ENCODE measurements at places on chromosomes 4 and X.
A peak's percentile ranks its signal among the peaks of the same experiment; 100 is the strongest.

GRCh38 chrX:136549226-136549625 lies 17.2 kb downstream of the VGLL1 start:
- no peak for DNase-seq

DNA sequence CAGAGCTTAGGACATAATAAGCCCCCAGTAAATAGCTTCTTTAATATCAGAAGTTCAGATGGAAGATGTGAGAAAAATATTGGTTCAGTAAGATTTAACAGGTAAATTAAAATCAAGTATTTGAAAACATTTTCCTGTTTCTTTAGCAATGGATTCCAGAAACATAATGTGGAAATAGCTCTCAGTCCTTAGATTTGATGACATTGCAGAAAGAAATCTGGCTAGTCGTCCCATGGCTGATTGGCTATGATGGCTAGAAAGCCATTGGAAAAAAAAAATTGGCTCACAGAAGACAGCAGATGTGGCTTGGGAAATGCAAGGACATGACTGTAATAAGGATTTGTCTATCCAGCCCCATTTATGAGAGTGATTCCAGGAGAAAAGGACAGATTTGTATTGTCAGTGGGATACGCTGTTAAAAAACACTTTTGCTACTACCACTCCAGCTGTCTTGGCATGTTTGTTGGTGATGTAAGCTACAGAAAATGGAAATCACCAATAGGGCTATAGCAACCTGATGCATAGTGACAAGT lies 78.3 kb downstream of the AR start:
- DNase-seq, result no peak

GRCh38 chr4:91958596-91958995 lies 345.2 kb upstream of the GRID2 start:
- DNase-seq, result no peak

DNA sequence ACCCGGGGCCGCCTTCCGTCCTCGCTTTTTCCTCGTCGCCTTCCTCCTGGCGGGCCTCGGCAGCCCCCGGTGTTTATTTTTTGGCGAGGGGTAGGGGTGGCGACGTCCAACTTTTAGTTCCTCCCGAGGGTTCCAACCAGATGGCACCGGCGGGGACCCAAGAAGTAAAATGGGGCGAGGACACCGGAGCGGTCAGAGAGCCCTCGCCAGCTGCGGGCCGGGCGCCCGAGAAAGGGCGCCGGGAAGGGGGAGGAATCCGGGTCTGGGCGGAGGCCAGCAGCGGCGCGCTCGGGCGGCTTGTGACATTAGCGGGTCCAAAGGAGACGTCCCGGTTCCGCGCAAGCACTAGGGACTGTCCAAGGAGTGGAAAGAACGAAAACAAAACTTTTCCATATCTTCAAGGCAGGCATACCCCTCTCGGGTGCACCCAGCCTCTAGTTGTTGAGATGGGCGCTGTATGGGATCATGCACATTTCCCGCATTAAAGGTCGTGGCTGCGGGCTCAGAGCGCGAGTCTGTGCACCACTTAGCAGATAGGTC lies 691 bp upstream of the USP46 start:
- DNase-seq, result peak; percentile 4

- no peak for DNase-seq
These were observed 24.4 kb downstream of the DCX start for GRCh38 chrX:111387470-111388070.

GRCh38 chrX:10628906-10629305 lies 8.5 kb upstream of the MID1 start:
- DNase-seq, result no peak
